Activated CD4-positive, alpha-beta memory T cell treated with anti-CD3 and anti-CD28 coated beads for 36 hours (primary cell): ENCODE measurements at places on chromosomes 7 and 10. TPM values are rescaled to one million over a fixed set of nuclear protein-coding genes. Genes with fewer than 3 reads are reported as not detected.

The ZNF487 gene
- total RNA-seq = 2.2 TPM

The DGKI gene
- 5.4 TPM for total RNA-seq

The PIP gene
- total RNA-seq = not detected

The ST8SIA6 gene
- total RNA-seq = not detected

The MET gene
- 1.8 TPM for total RNA-seq

The BEND7 gene
- total RNA-seq = not detected

The OR9A4 gene
- total RNA-seq = not detected

The GRM8 gene
- not detected for total RNA-seq

The CASP7 gene
- total RNA-seq = 12.2 TPM

The CAMK2B gene
- total RNA-seq = 0.76 TPM

The CYP2C19 gene
- 0.53 TPM for total RNA-seq

The BTBD16 gene
- total RNA-seq = not detected

- H3K27me3 ChIP-seq = no peaks in the 10 kb centered on the region
- DNase-seq = no peak
- H3K36me3 ChIP-seq = no peaks in the 10 kb centered on the region
- no peak overlapping the region for H3K27ac ChIP-seq
- peaks cover 6% of the 10 kb centered on the region for H3K4me1 ChIP-seq
Observed at GRCh38 chr10:61758433-61758832, 95.7 kb downstream of the CABCOCO1 start.

DNA sequence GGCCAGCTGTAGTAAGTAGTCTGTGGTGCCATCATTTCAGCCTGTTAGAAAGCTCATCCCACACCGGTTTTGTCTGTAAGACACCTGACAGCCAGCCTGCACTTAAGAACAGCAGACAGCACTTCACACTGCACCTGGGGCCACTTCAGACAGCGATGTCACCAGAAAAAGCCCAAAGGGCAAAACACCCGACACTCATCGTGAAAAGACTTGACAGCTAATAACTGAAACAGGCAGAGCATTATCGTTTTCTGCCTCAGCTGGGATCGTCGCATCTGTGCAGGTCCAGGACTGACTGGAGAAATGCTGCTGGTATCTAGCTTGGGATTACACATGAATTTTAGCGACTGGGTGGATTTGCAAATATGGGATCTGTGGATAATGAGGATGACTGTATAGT, 16.8 kb upstream of the LAT2 start:
- peaks cover 66% of the 10 kb centered on the region for H3K36me3 ChIP-seq
- no peak overlapping the region for H3K4me3 ChIP-seq

DNA sequence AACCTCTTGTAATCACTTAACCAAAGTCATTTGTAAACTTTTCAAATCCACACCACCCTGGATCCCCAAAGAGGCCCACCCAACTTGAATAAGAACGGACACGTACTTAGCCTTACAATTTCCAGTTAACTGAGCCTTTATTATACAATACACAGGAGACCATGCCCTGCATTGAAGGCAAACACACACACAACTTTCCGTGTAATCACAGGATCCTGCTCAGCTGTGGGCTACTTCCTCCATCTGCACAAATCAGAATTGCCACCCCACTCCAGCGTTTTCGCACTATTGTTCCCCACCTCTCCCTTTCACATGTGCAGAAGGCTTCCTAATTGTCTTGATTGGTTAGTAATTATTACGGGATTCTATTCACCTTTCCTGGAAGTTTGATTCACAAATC, 12.1 kb upstream of the PODXL start:
- H3K27ac ChIP-seq = no peak overlapping the region
- no peaks in the 10 kb centered on the region for H3K4me1 ChIP-seq
- H3K36me3 ChIP-seq = no peaks in the 10 kb centered on the region
- DNase-seq = no peak

GRCh38 chr7:151453326-151453791, 13.4 kb upstream of the CRYGN start:
- H3K4me3 ChIP-seq = no peak overlapping the region
- H3K27me3 ChIP-seq = peaks cover 2% of the 10 kb centered on the region
- H3K36me3 ChIP-seq = no peaks in the 10 kb centered on the region
- no peak for DNase-seq
- H3K4me1 ChIP-seq = peaks cover 12% of the 10 kb centered on the region
- H3K27ac ChIP-seq = no peak overlapping the region

DNA sequence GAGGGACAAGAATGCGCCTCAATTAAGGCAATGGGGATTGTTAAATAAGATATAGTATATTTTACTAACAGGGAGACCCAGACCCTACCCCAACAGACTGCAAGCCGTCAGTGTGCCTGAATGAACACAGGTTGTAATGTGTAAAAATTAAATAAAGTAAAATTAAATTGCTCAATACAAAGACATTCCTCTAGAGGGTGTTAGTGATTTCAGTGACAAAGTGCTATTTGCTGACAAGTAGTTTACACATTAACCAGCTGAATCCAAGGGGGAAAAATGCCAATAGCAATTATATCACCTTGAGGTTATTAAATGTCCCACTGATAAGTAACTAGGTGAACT, 110.5 kb downstream of the EBF3 start:
- no peak for DNase-seq
- H3K27ac ChIP-seq = no peak overlapping the region
- H3K36me3 ChIP-seq = no peaks in the 10 kb centered on the region
- no peaks in the 10 kb centered on the region for H3K4me1 ChIP-seq
- peaks cover 3% of the 10 kb centered on the region for H3K27me3 ChIP-seq

DNA sequence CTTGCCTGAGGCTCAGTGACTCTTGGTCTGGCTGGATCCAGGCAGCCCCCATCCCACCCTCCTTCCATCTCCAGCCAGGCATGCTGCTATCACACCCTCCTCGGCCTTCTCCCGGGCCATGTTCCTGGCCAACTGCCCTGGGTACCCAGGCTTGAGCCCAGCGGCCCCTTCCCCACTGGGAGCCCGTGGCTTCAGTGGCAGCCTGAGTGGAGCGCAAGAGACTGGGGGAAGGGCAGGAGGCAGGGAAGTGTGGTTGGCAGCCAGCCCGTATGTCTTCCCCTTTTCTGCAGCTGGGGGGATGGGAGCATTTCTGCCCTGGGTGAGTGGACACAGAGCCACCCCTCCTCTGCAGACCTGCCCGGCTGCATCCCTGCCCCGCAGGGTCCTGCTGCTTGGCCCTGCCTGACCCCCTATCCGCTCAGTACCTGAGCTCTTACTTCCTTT, 148.5 kb downstream of the ARHGAP22 start:
- H3K4me3 ChIP-seq = no peak overlapping the region
- no peak overlapping the region for H3K27ac ChIP-seq
- H3K27me3 ChIP-seq = no peaks in the 10 kb centered on the region
- DNase-seq = no peak

DNA sequence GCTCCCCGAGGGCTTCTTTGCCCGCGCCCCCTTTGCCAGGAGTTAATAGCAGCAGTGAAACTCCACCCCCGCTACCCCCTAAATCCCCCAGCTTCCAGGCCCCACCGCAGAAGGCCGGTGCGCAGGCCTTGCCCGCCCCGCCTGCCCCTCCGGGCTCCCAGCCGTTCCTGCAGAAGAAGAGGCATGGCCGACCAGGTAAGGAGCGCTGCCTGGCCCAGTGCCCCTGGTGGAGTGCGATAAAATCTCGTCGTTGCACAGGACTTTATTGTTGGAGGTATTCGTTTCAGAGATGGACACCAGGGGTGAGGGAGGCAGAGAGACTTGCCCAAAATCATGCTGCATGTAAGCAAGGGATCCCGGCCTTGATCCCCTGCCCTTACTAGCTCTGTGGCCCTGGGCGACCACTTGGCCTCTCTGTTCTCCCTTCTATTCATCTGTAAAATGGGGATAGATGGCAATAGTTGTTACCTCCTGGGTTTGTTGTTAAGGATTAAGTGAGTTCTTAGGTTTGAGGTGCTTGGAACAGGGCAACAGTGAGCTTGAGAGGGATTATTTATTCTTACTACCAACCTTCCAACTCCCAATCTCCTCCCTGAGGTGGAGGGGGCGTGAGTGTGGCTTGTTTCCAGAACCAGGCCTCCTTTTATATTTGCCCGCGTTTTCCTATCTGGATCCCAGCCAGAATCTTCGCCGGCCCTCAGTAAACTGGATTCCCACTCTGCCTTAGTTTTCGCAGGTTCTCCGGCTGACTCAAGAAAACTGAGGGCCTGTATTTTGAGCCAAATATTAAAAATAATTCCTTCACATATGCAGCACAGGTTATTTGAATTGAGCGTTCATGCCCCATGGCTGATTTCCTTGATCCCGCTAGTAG, 78.3 kb downstream of the WIPF3 start:
- DNase-seq = no peak
- no peak overlapping the region for H3K27ac ChIP-seq
- H3K36me3 ChIP-seq = no peaks in the 10 kb centered on the region
- peaks cover 10% of the 10 kb centered on the region for H3K27me3 ChIP-seq

DNA sequence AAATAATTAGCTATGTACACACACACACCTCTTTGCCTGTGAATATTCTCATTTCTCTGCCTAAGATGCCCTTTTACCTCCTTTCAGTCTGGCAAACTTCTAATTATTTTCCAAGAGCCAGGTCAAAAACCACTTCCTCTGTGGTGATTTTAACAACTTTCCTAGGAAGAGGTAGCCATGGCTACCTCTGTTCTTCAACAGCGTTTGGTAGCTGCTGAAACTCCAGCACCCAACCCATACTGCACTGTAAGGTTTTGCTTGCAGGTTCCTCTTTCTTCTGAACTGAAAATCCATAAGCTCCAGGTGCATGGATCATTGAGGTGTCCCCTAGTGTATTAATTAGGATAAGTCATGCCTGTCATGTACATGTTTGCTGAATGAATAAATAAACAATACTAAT, 25.6 kb downstream of the NRCAM start:
- no peak for DNase-seq
- peaks cover 19% of the 10 kb centered on the region for H3K27me3 ChIP-seq
- H3K4me3 ChIP-seq = no peak overlapping the region
- H3K36me3 ChIP-seq = no peaks in the 10 kb centered on the region

- no peaks in the 10 kb centered on the region for H3K4me1 ChIP-seq
- no peak overlapping the region for H3K4me3 ChIP-seq
- no peak for DNase-seq
- peaks cover 5% of the 10 kb centered on the region for H3K27me3 ChIP-seq
- H3K27ac ChIP-seq = no peak overlapping the region
Observed at GRCh38 chr10:113476191-113476590, 76.7 kb upstream of the HABP2 start.

DNA sequence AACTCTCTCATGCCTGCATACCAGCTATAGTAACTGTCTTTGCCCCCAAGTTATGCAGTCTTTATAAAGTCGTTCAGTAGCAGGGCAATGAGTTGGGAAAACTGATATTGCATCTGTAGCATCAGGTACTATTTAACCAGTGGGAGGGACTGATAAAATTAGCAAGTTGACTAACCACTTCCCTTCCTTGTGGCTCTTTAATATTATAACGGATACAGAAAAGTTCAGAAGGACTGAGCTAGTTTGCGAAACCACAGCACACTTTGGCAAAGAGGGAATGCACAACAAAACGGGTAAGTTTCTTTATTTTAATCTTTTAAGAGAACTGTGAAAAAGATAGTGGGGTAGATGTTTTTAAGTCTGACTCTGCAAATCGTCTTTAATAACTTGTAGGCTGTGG, 205.3 kb upstream of the HDAC9 start:
- H3K36me3 ChIP-seq = no peaks in the 10 kb centered on the region
- peaks cover 13% of the 10 kb centered on the region for H3K4me1 ChIP-seq
- H3K4me3 ChIP-seq = no peak overlapping the region
- DNase-seq = no peak

GRCh38 chr10:103789771-103790201, 65.6 kb downstream of the SH3PXD2A start:
- no peaks in the 10 kb centered on the region for H3K36me3 ChIP-seq
- H3K27ac ChIP-seq = no peak overlapping the region
- H3K4me3 ChIP-seq = no peak overlapping the region
- H3K27me3 ChIP-seq = no peaks in the 10 kb centered on the region
- H3K4me1 ChIP-seq = peaks cover 5% of the 10 kb centered on the region
- DNase-seq = no peak

DNA sequence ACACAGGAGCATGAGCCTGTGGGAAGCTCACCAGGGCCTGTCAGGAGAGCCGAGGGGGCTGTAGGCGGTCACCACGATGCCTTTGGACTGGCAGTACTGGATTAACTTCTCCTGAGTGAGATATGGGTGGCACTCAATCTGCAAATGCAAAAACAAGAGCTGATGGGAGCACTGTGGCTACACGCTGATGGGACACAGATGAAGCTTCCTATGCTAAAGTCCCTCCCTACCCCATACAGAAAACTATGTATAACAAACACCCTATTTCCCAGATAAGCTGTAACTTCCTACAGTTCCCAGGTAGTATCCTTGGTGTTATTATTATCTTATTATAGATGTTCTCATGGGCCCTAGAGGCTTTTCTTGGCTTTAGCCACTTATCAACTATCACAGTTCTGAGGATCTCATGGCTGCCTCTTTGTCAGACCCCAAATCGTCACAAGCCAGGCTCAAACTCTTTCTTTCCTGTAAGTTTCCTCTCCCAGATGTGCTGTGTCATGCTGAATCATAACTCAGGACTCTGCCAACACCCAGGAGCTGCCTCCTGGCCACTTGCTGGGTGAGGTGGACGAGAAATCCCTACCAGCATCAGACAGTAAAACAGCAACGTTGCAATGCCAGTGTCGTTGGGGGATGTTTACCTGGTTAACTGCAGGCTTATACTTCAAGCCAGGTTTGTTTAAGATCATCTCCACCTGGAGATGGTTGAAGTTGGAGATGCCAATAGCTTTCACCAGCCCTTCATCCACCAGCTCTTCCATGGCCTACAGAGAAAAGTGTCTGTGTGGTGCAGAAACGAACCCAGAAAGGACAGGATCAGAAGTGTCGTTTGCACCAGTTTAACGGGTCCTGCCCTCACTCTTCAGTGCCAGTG, 10.3 kb downstream of the AKR1B1 start:
- H3K36me3 ChIP-seq = peaks cover 57% of the 10 kb centered on the region
- no peak overlapping the region for H3K27ac ChIP-seq
- peaks cover 4% of the 10 kb centered on the region for H3K4me1 ChIP-seq
- no peak for DNase-seq

- H3K4me1 ChIP-seq = peaks cover 8% of the 10 kb centered on the region
- no peak overlapping the region for H3K4me3 ChIP-seq
- no peak overlapping the region for H3K27ac ChIP-seq
- no peaks in the 10 kb centered on the region for H3K36me3 ChIP-seq
Observed at GRCh38 chr10:69413221-69413865, 3.4 kb downstream of the TACR2 start.

- H3K4me1 ChIP-seq = peaks cover 9% of the 10 kb centered on the region
- H3K27me3 ChIP-seq = peaks cover 1% of the 10 kb centered on the region
- no peak overlapping the region for H3K27ac ChIP-seq
- no peak for DNase-seq
- H3K4me3 ChIP-seq = no peak overlapping the region
Observed at GRCh38 chr10:79020605-79021004, 48.2 kb upstream of the ZMIZ1 start.
